Activated T-cell treated with anti-CD3 and anti-CD28 coated beads for 1 hour (primary cell): ENCODE measurements at places on chromosomes 2 and 18.

GRCh38 chr2:235091421-235091820 lies 139.6 kb downstream of the SH3BP4 start:
- DNase-seq: no peak

DNA sequence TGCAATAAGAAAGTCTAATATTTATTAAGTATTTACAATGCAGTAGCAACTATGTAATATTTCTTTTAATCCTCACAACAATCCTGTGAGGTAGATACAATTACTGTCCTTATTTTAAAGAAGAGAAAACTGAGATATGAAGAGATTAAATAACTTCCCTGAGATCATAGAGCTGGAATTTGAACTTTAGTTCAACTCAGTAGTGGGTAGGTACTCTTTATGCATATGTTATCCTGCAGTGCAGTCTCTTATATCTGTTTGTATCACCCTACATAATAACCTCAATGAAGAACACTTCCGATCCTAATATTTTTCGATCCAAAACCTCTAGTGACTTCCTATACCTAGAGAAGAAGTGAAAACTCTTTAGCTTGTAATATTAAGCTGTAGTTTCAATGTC lies 64.2 kb downstream of the PLA2R1 start:
- DNase-seq: no peak

DNA sequence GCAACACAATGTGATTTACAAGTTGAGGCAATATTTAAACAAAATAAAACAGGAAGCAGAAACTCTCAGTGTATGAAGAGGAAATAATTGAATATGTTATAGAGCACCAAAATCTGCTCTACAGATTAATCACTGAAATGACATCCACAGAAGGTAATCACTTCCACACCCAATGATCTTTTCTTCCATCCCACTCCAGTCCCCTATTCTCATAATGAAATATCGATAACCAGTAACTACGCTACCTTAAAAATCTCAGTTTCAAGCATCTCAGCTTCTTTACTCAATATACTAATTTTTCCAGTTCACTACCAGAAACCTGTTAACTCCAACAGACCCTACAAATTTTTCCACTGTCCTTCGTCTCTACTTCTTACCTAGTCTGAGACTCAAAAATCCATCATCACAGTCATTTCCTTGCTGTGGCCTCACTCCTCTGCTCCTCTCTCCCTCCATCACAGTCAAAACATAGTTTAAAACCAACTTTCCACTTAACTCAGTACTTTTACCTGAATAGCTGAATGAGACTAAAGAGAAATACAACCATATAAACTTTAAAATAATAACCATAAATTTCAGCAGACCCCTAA lies 67.1 kb downstream of the MEMO1 start:
- no peak for DNase-seq

GRCh38 chr2:15363142-15363541 lies 198.0 kb downstream of the NBAS start:
- DNase-seq: no peak

DNA sequence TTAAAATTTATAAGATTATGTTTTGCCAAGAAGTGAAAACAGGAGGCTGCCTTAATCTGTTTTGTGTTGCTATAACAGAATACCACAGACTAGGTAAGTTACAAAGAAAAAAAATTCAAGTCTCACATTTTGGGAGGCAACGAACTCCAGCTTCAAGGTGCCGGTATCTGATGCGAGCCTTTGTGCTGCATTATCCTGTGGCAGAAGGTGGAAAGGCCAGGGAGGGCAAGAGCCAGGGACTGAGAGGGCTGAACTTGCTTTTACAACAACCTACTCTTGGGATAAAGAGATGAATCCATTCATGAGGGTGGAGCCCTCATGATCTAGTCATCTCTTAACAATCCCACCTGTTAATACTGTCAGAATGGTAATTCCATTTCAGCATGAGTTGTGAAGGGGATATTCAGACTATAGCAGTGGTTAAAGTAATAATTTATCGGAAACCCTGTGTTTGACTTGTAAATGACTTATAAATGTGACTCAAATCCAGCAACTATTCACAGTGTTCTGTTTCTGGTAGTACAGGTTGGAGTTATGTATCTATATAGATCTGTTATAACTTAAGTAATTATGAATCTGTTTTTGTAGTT lies 3.7 kb downstream of the MTX2 start:
- DNase-seq: no peak

- no peak for DNase-seq
These were observed 6.3 kb upstream of the ID2 start for GRCh38 chr2:8675543-8675942.

GRCh38 chr2:46747297-46747818 lies 168.2 kb downstream of the MCFD2 start:
- DNase-seq: no peak

DNA sequence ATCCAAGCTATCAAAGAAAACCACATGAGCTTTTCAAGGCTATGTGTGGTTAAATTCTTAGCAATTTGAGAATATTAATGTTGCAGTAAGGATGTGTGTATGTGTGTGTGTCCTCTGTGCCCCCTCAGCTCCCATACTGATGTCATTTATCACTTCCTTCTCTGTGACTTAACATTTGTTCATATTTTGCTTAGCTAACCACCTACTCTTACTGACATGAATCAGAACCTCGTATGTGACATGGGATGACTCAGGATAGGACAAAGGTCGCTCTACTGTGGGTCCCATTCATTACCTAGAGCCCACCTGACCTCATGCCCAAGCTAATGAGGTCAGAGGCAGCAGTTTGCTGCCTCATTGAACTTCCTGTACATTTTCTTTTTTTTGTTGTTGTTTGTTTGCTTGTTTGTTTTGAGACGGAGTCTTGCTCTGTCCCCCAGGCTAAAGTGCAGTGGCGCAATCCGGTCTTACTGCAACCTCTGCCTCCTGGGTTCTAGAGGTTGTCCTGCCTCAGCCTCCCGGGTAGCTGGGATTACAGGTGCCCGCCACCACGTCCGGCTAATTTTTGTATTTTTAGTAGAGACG lies 36.3 kb downstream of the MOGAT1 start:
- DNase-seq: no peak

- no peak for DNase-seq
These were observed 58.2 kb downstream of the SLC9A2 start for GRCh38 chr2:102677244-102678215.

DNA sequence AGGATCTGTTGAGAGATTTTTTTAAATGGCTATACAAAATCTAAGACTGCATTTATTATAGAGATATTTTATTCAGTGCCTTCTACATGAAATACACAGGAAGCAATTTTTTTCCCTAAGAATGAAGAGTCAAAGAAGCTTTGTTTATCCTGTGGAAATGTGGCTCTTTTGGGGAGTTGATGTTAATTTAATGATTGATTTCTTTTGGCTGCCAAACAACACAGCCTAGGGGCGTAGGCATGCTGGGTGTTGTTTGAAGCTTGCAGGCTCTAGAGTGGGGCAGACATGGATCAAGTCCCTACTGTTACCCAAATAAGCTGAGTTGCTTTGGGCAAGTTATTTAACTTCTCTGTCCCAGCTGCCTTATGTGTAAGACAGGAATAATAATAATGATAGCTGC lies 21.1 kb upstream of the PLEK start:
- DNase-seq: no peak

DNA sequence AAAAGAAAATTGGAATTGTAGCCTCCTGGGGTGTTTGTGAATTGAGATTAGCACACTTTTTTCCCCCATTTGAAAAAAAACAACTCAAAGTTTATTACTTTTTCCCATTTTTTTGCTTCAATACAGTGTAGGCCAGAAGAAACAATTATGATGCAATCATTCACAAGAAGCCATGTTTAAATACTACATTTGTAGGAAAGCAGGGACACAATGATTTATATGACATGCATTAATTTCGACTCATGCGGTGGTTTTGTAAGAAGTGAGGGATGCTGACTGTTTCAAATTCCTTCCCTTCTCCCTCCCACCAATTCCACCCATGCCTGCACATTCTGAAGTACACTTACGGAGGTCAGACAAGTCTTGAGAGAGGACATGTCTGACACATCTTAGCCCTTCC lies 774.2 kb upstream of the FSHR start:
- no peak for DNase-seq

- DNase-seq: no peak
These were observed 3.8 kb downstream of the COA5 start for GRCh38 chr2:98604547-98604946.

GRCh38 chr2:20577495-20578235 lies 73.2 kb downstream of the HS1BP3 start:
- no peak for DNase-seq

GRCh38 chr2:100292022-100292580 lies 30.2 kb downstream of the LONRF2 start:
- no peak for DNase-seq

DNA sequence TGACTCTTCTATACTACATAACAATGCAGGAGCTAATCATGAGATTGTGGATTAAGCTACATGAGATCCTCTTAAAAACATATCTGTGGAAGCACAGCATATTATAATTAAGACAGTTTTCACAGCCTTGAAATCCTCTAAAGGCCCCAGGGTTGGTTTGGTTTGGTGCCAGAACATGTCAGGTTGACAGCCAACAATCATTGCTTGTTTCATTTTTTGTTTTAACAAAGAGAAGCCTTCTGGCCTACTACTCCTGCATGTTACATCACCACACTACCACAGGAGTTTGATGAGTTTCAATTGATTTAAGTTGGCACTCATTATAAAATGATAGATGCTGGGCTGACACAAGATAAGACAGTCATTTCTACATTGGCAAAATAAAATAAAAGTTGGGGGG lies 255.9 kb upstream of the ERBB4 start:
- no peak for DNase-seq

DNA sequence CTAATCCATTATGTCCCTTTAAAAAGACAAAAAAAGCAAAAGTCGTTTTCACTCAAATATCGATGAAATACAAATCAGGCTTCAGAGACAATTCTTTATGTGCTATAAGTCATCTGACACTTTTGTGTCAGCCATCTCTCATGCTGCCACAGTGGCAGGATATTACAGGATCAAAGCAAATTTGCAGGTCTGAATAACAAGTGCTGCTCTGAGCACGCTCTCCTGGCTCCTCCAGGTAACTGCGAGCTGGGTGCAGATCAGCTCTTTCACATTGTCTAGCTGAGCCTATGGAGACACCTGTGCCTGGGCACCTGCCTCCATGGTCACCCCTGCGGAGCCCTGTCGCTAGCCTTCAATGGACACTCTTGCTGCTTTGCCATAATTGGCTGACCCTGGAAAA lies 250.2 kb upstream of the RAB12 start:
- DNase-seq: no peak
